ENCODE measurements at places on chromosomes 1 and 21.

DNA sequence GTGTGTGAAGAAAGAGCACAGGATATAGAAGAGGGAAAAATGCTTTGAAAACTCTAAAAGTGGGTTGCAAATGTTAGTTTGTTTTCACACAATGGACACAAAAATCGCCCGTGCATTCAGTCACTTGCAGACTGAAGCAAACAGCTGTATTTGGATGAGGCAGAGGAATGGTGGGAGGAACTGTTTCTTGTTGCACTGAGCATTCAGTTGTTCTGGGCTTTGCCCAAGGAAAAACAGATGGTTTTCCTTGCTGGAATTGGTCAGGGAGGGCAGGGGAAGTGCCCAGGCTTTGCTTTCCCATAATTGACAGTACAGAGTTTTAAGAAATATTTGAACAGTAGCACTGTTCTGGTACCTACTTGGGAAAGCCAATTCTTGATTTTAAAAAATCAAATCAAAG, 19.5 kb upstream of the WARS2 start:
- DNase-seq, result no peak

GRCh38 chr1:71641903-71642302, 561.1 kb upstream of the ZRANB2 start:
- DNase-seq, result no peak

DNA sequence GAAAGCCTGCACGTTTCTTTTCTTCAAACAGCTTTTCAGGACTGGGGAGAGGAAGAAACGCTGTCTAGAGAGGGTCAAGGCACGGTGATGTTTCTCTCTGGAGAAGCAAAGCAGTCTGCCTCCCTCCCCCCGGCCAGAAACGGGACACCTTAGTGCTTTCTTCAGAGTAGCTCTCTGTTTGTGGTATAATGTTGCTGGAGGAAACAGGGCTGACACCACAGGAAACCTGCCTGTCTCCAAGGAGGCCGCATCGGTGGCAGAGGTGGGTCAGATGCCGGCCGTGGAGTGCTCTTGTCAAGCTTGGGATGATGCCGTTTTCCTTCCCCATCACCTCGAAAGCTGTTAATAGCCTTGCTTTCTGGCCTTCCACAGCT, 139.4 kb downstream of the DHRS3 start:
- peak; percentile 31 for DNase-seq

DNA sequence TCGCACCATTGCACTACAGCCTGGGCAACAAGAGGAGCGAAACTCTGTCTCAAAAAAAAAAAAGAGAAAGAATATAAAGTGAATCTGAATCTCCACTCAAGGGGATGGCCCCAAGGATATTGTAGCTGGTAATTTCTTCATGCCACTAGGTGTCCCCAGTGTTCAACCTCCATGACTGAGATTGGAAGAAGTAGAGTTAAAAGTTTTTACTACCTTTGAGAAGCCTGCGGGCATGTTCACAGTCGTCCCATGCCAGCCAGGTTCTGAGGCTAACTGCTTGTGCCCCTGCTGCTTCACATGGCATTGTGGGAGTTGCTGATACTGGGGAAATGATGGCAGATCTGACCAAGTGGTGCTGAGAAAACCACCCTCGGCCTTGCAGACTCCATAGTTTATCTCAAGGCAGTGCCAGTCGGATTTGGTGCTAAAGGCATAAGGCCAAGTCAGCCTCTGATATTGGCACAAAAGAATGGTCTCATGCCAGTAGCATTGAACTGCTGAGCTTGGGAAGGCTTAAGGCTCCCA, 10.8 kb upstream of the SHISA4 start:
- peak; percentile 12 for DNase-seq

- peak; percentile 45 for DNase-seq
Measured at GRCh38 chr1:25065795-25066238, 135.7 kb upstream of the RUNX3 start.

DNA sequence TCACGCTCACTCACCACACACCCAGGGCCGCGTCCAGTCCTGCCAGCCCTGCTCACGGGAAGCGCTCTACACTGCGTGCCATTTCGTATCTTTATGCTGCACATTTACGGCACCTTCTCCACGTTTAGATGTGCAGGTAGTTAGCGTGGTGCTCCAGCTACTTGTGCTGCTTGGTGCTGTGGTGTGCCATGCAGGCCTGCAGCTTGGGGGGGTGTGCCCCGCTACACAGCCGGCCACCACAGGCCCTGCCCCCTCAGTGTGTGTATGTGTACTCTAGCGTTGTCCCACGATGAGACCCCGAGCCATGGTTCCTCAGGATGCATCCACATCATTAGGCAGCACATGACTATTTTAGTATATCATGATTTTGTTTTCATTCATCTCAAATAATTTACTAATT, 38.3 kb downstream of the SNAP47 start:
- DNase-seq, result no peak

GRCh38 chr21:35024071-35024420, 25.1 kb downstream of the RUNX1 start:
- DNase-seq, result no peak

DNA sequence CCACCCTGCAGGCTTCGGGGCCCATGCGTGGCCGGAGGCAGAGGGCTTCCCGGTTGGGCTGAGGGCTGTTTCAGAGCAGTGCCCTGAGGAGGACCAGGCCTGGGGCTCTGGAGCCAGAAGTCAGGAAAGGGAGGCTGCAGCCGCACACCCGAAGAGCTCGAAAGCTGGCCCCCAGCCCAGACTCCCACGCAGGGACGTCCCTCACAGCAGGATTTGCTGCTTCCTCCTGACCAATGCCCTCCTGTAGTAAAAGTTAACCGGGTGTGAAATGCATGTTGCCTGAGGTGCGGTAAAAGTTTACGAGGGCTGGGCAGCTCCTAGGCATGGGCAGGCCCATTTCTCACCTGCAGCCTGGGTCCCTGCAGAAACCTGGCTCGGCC, 101.5 kb upstream of the ARHGEF16 start:
- no peak for DNase-seq

DNA sequence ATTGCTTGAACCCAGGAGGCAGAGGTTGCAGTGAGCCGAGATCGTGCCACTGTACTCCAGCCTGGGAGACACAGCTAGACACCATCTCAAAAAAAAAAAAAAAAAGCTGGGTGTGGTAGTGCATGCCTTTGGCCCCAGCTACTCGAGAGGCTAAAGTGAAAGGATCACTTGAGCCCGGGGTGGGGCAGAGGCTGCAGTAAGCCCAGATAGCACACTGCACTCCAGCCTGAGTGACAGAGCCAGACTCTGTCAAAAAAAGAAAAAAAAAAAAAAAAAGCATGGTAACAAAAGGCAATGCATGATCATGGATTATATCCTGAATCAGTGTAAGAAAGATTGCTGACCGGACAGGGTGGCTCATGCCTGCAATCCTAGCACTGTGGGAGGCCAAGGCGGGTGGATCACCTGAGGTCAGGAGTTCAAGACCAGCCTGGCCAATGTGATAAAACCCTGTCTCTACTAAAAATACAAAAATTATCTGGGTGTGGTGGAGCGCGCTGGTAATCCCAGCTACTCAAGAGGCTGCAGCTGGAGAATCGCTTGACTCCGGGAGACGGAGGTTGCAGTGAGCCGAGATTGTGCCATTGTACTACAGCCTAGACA, 76.3 kb downstream of the RUSC1 start:
- no peak for DNase-seq

Data from CD4-positive, alpha-beta memory T cell (primary cell).